Endothelial cell of umbilical vein (primary cell): ENCODE measurements at places on chromosomes 7 and 10. TPM values are rescaled to one million over a fixed set of nuclear protein-coding genes. Genes with fewer than 3 reads are reported as not detected.

The CLCN1 gene
- not detected in 2 replicates for total RNA-seq

The PAPOLB gene
- 0.07 TPM in 2 replicates for total RNA-seq

DNA sequence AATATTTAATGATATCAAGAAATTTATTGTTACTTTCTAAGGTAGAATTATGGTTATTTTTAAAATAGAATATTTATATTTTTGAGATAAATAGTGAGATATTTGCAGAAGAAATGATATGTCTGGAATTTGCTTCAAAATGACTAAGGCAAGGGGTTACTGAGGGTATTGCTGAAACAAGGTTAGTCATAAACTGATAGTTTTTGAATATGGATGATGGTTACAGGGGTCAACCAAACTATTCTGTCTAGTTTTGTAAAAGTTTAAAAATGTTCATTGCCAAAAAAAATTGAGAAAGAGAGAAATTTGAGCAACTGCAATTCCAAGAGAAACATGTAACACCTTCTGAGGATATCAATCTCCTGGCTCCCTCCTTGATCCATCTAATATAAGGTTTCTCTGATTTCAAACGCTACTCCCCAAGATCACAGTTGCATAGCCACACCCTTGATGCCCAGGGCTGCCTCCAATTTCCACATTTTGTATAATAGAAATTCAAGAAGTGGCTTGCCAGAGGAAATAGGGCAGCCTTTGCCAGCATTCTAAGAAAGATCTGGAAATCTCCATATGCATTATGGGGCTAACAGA lies 159.4 kb upstream of the NAMPT start:
- DNase-seq = no peak

DNA sequence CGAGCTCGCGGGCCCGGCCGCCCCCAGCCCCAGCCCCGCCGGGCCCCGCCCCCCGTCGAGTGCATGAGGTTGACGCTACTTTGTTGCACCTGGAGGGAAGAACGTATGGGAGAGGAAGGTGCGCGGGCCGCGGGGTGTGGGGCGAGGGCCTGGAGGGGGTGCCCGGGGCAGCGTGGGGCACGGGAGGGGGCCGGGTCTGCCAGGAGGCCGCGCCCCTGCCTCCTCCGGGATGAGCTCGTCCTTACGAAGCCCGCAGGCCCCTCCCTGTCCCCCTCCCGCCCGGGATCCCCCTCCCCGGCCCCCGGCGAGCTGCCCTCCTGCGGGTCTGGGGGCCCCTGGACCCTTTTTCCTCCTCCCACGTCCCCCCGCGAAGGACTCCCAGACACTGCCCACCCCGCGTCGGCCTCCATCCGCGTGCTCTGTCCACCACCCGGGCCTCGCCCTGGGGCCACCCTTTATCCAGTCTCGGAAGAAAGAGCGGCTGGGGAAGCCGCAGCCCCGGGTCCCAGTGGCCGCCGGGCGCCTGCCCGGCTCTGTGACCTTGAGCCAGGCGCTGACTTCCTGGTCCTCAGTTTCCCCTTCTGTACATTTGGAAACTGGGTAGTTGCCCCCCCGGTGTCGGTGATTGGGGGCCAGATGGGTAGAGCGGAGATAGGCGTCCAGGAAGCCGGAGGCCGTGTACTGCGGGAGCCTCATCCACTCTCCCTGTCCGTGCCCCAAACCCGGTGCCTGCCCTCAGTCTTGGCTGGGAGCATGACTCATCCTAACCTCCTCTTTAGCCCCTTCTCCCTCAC lies 521 bp downstream of the LIMK1 start:
- DNase-seq = peak; percentile 36

- DNase-seq = no peak
These were observed 67.3 kb upstream of the SHH start for GRCh38 chr7:155879592-155879991.

DNA sequence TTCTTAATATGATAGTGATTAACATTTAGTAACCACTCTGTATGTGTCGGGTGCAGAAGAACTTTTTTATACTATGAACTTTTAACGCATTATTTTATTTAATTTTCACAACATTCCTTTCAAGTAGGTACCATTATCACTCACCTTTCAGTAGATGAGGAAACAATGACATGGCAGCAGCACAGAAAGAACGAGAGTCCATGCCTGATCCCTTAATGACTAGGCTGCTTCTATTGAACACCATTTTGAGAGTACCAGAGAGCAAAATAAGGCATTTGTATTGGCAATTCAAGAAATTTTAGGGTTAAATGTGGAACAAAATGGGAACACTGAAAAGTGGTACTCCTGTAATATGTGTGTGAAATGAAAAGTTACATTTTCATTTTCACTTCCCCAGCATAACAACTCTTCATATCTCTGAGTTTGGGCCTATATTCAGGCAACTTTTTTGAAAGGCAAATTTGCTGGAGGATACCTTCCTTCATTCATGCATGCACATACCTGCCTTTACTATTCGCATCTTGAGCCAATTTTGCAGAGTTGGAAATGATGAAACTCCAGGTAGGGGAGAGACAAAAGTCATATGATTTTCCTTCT lies 12.8 kb downstream of the LRRN3 start:
- DNase-seq = no peak

DNA sequence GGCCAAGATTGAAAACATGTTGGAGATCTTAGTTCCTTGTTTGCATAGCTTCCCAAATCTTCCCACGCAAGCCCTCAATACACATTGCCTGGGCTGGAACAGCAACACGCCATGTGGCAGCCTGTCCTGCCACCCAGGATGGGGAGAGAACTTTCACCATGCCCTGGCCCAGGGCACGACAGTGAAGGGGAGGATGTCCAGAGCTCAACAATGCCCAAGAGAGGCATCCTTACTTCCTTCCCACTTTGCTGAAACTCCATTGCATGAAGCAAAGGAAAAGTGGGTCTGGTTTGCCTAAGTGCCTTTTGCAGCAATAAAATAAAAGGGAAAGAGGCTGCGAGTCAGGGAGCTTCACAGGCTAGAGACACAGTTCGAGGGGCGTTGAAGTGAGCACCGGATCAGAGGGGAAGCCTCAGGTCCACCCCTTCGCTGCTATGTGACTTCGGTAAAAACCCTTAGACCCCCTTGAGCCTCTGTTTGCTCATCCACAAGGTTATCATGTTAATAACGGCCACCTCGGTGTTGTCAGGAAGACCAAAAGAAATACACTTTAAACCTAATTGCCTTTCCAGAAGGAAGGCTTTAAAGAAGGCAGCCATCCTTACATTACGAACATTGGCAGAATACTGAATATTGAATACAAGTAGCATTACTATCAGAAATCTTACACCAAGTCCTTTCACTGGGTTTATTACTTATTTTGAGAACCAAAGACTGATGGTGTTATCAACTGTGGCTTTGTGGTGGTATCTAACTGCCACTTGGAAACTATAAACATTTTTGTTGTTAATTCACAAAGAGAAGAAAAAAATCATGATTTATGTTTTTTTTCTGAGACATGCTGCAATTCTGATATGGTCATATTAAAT lies 133.3 kb downstream of the ICA1 start:
- no peak for DNase-seq

GRCh38 chr10:117860823-117861222 lies 185.9 kb downstream of the RAB11FIP2 start:
- peak; percentile 5 for DNase-seq

DNA sequence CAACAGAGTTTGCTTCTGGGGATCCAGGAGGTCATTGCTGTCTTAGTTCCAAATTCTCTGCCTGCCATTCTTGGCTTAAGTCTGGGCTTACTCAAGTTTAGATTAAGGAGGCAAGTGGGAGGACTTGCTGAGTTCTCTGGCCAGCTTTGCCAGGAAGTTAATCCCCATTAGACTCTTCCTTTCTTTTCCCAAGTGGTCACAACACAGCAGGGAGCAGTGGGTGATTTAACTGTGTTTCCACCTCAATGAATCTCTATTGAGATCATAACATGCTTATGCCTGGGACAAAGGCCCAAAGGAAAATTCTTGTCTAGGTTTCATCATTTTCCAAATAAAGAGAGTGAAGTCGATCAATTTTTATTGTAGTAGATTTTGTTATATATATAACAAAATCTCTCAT lies 1159.6 kb downstream of the SORCS3 start:
- DNase-seq = no peak

- peak; percentile 8 for DNase-seq
These were observed 64.9 kb downstream of the IKZF1 start for GRCh38 chr7:50369143-50370026.
